Stimulated activated CD4-positive, alpha-beta T cell treated with anti-CD3 and anti-CD28 coated beads, Interleukin-4, amount 100 ng/mL, for 48 hours (primary cell): ENCODE measurements at places on chromosomes 16 and 17.

DNA sequence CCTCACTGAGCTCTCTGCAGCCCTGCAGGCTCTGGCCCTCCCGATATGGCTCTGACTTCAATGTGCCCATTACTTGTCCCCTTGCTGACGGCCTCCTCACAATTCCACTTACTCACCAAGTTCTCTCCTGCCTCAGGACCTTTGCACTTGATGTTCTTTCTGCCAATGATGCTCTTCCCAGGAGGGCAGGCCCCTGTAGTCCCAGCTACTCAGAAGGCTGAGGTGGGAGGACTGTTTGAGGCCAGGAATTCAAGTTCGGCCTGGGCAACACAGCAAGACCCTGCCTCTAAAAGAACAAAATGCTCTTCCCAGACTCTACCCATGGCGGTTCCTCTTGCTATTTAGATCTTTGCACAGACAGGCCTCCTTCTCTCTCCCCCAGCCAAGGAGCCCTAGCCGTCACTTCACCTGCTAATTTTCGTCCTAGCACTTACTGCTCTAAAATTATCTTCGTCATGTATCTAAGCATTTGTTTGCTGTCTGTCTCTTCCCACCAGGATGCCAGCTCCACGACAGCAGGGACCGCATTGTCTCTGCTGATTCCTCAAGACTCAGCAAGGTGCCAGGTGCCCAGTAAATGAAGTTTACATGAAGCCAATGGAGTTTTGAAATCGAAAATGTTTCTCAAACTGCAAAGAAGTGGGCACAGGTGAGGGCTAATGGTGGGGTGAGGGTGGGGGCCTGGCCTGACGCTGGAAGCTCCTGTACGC, 626 bp upstream of the RAI1 start:
- DNase-seq: no peak

DNA sequence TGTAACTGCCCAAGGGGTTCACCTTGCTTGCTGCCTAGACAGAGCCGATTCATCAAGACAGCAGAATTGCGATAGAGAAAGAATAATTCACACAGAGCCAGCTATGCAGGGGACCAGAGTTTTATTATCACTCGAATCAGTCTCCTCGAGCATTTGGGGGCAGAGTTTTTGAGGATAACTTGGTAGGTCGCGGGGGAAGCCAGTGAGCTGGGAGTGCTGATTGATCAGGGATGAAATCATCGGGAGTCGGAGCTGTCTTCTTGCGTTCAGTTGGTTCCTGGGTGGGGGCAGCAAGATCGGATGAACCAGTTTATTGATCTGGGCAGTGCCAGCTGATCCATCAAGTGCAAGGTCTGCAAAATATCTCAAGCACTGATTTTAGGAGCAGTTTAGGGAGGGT, 9.1 kb downstream of the ITGAM start:
- DNase-seq: no peak

DNA sequence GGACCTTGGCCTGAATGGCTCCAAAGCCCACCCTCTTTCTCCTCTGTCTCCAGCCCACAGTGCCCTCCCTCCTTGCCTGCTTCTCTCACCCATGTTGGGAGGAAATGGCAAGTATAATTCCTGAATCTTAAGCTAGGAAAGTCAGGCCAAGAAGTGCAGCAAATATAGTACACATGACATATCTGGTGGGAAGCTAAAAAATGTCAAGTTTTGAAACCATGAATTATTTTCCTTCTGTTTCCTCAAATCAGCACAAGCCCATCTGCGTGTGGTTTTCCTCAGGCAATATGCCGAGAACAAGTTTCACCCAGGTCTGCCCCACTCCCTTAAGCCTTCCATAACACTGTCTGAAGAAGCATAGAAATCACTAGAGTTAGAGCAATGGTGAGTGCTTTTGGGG, 502.8 kb upstream of the CDH11 start:
- no peak for DNase-seq

- DNase-seq: no peak
These were observed 55.2 kb upstream of the SREBF1 start for GRCh38 chr17:17892009-17892408.

DNA sequence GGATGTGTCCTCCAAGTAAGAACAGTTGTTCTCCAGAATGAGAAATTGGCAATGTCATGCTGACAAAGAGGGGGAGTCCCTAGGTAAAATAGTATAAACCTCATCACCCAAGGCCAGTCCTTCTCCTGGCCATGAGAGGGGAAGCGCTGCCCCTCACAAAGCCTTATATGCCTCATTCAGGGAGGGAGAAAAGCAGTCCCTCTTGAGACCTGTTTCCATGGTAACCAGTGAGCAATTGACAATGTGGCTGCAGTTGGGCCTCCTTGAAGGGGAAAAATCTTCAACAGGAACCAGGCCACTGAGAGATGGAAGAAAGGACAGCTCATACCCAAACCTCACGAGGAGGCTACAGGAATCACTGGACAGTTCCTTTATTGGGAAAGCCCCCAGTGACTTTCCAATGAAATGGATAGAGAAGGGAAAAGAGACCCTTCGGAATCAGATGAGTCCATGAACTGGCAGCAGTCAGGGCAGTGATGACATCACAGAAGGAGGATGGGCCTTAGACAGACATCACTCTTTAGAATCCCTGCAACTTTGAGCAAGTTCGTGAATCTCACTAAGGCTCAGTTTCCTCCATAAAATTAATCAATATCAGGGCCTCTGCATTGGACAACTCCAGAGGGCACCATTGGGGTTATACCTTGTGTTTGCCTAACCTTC, 275.7 kb downstream of the TOX3 start:
- no peak for DNase-seq

DNA sequence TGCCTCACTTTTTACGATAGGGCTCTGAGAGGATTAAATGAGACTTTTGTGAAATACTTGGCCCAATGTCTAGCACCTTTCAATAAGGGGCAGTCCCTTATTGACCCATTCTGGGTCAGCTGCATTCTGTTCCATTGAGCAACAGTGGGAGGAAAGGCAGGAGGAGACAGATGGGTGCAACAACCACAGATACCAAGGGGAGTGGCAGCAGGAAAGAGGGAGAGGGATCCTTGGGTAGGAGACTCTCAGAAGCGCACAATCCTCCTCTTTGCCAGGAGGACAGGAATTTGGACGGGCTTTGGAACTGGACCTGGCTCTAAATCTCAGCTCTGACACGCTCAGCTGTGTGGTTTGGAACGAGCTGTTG, 3.5 kb downstream of the PIPOX start:
- DNase-seq: no peak

- DNase-seq: no peak
These were observed 127.8 kb downstream of the HS3ST3B1 start for GRCh38 chr17:14428648-14429029.

- DNase-seq: no peak
These were observed 13.7 kb upstream of the CXCL16 start for GRCh38 chr17:4753392-4753791.

DNA sequence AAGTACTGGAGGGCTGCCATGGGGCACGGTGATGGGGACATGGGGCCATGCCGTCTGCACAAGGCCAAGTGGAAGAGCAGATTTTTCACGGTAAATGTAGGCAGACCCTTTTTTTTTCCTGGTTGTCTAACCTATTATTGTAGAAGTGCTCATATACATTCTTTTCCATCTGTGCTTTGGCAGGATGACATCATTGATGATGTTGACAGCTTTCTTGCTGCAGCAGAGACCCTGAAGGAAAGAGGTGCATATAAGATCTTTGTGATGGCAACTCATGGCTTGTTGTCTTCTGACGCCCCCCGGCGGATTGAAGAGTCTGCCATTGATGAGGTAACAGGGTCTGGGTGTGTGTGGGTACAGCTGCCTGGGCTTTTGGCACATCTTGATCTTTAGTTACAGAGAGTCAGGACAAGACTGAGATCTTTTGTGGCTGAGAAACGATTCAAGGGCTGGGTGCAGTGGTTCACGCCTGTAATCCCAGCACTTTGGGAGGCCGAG, 23.3 kb upstream of the SLC5A10 start:
- DNase-seq: no peak

DNA sequence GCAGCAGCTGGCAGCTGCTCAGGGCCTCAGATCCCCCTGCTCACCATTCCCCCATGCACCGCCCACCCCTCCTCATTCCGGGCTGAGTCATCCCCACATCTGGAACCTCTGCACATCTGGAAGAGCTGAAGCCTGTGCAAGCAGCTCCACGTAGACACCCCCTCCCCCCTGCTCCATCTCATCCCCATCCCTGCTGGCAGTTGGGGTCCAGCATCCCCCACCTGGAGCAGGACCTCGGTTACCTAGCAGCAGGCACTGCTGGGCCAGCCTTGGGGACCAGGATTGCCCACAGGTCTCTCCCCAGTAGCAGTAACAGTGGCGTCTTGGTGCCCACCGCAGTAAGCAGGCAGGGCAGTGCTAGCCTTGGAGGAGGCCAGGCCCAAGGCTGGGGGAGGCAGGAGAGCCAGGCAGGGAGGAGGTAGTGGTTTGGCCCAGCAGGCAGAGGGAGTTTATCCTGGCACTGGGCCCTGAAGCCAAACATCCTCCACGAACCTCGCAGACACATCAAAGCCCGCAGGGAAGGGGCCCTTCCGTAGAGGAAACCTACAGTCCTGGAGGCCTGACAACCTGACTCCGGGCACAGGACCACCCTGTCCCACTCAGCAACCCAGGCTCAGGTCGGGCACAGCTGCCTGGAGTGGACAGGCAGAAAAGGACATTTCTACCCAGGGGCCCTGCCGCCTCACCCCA, 7.7 kb upstream of the TMEM92 start:
- no peak for DNase-seq

DNA sequence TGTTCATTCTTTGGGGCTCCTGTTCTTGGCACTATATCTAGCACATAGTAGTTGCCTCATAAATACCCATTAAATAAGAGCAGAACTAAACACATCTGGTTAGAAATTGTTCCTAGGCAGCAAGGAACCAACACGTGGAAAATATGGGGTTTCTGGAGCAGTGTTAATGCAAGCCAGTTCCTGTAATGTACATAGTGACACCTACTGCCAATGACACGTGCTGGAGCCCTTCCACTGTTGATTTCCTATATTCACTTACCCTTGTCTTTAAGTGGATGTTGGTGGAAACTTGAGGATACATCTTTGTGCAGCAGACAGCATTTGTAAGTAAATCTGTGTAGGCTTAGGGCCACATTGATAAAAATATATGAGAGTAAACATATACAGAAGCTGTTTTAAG, 1.6 kb upstream of the IRF8 start:
- no peak for DNase-seq
